Activated CD4-positive, alpha-beta T cell treated with anti-CD3 and anti-CD28 coated beads, Interleukin-2, amount 50 U/mL, for 24 hours (primary cell): ENCODE measurements at places on chromosomes 5 and 9.

DNA sequence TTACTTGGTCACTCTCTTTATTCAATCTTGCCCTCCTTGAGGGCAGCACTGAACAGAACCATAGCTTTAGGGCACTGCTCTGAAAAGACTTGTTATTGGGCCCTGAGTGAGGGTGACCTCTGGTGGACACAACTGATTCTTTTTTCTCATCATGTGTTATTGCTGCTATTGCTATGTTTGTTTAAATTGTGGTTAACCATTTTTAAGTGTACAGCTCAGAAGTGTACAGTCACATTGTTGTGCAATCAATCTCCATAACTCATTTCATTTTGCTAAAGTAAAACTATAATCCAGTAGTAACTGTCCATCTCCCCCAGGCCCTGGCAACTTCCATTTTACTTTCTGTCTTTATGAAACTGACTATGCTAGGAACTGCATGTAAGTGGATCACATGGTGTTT, 351.1 kb upstream of the RIOK2 start:
- no peak for DNase-seq

- no peak for DNase-seq
Observed at GRCh38 chr9:92353051-92353450, 27.3 kb downstream of the CENPP start.

- no peak for DNase-seq
Observed at GRCh38 chr9:108621991-108622855, 233.6 kb downstream of the ACTL7B start.

DNA sequence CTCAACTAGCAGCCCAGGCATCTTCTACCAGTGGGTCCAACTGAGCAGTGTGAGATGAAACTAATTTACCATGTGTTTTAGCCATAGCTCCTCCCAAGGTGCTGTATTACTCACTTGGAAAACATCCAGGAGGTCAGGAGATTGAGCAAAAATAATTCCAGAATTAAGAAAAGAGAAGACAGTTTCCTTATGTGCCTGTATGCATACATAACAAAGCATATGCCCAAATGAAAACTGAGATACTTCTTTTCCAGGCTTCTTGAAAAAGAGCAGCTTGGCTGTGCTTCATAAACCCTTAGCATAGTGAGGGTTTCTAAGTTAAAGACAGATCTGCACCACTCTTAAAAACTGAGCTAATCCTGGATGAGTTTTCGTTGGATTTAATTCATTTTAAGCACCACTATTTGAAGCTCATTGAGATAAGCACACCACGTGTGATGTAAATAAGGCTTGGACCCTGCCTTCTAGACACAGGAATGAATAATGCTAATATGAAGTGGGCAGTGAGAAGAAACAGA, 119.4 kb downstream of the ADAMTS12 start:
- no peak for DNase-seq

- no peak for DNase-seq
Observed at GRCh38 chr5:43020399-43020746, 19.7 kb downstream of the ANXA2R start.

- no peak for DNase-seq
Observed at GRCh38 chr9:126752376-126752775, 52.5 kb upstream of the ZBTB43 start.

DNA sequence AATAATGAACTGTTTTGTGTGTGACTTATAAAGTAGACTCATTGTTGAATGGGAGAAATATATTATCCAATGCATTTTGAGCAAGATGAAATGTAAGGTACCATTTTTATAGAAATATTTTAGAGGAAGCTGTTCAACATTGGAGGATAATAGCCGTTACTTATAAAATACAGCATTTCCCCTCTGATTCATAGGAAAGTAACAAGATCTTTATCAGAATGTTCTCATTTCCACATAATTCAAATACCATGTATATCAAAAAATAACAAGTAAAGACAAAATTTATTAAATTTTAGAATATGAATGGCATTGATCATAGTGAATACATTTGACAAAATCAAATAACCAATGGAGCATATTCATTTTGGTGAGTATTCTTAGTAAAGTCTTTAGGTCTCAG, 346.7 kb upstream of the PTGER4 start:
- DNase-seq, result no peak

- DNase-seq, result no peak
Observed at GRCh38 chr9:132283863-132284262, 70.9 kb downstream of the SETX start.

- no peak for DNase-seq
Observed at GRCh38 chr9:129472651-129473102, 148.2 kb downstream of the C9orf50 start.

- no peak for DNase-seq
Observed at GRCh38 chr5:171422495-171422894, 3.0 kb downstream of the FGF18 start.
